ENCODE measurements at places on chromosomes 7 and 10.
A peak's percentile ranks its signal among the peaks of the same experiment; 100 is the strongest.

DNA sequence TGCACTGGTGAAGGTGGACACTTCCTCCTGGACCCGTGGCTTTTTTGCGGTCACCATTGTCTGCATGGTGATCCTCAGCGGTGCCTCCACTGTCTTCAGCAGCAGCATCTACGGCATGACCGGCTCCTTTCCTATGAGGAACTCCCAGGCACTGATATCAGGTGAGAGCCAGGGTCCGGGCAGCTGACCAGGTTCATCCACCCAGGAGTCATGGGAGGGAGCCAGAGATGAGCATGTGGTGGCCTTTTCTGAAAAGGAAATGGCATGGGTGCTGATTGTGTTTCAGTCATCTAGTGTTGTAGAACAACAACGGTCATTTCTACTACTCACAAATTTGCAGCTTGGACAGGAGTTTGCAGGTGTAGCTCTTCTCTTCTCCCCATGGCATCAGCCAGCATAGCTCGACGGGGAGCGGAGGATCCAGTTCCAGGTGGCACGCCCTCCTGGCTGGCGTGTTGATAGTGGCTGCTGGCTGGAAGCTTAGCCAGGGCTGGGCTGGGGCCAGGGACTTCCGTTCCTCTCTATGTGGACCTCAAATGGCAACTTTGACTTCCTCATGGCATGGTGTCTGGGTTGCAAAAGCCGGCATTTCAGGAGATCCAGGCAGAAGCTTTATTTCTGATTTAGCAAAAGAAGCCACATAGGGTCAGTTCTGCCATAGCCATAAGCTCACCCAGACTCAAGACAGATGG, 32.7 kb downstream of the SLC29A3 start:
- no peak for DNase-seq

DNA sequence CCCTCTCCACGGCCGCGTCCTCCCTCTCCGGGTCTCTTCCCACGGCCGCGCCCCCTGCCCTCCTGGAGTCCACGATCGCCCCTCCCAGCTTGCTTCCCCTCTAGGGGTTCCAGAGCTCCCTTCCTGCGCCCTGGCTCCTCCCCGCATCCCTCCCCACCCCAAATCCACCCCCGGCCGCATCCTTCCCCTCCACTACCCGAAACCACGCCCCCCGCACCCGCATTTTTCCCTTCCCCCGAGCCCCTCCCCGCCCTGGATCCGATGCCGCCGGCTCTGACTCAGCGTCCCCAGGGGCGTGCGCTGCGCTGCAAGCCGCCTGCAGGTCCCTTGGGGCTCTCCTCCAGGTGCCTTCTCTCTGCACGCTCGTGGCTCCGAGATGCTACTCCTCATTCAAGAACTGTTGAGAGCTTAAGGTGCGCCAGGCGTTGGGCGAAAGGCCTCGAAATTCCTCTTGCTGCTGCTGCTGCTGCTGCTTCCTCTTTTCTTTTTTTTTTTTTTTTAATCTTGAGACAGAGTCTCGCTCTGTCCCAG, 372 bp upstream of the TMEM130 start:
- DNase-seq, result no peak

DNA sequence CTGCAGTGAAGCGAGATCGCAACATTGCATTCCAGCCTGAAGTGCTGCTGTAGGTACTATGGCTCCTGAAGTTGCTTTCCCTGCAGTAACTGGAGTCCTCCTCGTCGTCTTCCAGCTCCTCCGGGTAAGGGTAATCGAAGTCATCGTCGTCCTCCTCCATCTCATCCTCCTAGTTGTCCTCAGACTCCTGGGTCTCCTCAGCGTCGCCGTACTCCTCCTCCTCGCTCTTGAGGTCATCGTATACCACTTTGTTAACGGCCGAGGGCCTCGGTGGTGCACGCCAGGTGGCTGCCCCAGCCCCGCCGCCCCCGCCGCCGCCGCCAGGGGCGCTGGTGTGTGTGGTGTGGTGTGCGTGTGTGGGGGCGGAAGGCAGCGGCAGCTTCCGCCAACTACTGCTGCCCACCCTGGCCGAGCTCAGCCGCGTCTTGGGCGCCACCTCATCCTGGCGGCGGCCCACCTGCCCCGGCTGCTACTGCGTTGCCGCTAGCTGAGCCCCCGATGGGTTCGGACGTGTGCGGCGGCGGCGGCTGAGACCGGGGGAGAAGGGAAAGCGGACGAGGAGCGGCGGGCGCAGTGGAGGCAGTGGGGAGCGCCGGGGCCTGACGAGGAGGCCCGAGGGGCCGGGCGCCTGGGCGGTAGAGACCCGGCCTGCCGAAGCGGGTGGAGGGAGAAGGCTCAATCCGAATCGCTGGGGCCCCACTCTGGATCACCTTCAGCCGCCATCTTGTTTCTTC, 11.8 kb upstream of the ACBD5 start:
- peak; percentile 60 for DNase-seq

DNA sequence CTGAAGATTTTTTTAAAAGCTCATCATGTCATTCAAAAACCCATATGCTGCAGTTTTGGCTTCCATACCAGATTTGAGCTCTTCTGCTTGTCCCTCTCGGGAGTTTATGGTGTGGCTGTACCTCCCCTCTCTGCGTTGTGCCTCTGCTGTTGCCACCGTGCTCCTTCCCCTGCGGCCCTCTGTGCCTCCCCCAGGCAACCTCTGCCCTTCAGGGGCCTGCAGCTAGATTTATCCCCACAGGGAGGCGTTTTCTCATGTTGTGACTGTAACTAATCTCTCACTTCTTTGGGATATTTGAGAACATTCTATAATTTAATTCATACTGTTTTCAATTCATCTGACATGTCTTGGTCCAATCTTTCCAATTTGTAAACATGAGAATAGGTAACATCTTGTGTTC, 52.7 kb downstream of the TASOR2 start:
- DNase-seq, result no peak

- no peak for DNase-seq
These were observed 6.7 kb downstream of the FRA10AC1 start for GRCh38 chr10:93695740-93696139.

DNA sequence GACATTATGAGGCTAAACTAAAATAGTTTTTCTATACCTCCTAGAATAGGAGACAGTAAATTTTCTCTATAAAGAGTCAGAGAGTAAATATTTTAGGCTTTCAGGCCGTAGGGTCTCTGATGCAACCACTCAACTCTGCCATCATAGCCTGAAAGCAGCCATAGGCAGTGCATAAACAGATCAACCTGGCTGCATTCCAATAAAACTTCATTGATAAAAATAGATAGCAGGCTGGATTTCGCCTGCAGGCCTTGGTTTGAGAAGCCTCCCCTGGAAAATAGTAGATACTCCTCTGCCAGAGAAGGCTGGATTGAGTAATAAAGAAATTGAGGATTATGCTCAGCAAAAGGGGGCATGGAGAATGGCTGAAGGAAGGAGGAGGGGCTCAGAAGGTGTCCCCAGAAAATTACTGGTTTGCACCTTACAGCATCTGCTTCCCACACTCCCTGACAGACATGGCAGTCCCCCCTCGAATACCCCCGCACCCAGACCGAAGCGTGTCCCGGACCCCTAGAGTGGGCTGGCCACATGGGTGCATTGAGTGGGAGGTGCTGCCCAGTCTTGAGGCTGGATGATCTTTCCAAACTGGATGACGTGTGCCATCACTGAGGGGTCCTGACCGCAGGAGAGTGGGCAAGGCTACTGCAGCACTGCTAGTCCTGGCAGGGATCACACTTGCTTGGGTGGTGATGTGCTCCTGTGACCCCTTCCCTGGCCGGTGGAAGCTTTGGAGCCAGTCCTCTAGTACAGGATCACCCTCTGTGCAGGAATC, 126.6 kb downstream of the PTPN20 start:
- DNase-seq, result no peak

GRCh38 chr7:14817829-14818614, 84.5 kb downstream of the DGKB start:
- no peak for DNase-seq

GRCh38 chr7:119838444-119838843, 434.5 kb upstream of the KCND2 start:
- DNase-seq, result no peak

GRCh38 chr10:125521721-125522680, 161.0 kb downstream of the TEX36 start:
- no peak for DNase-seq

DNA sequence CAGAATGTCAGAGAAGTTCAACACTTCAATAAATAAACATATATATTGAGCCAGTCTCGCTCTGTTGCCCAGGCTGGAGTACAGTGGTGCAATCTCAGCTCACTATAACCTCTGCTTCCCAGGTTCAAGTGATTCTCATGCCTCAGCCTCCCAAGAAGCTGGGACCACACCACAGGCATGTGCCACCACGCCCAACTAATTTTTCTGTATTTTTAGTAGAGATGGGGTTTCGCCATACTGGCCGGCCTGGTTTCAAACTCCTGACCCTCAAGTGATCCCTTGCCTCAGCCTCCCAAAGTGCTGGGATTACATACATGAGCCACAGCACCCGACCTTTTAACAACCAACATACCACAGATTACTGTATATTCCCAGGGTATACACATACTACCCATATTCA, 134.2 kb downstream of the JMJD1C start:
- DNase-seq, result no peak

GRCh38 chr10:10811562-10811961, 206.1 kb upstream of the CELF2 start:
- no peak for DNase-seq

DNA sequence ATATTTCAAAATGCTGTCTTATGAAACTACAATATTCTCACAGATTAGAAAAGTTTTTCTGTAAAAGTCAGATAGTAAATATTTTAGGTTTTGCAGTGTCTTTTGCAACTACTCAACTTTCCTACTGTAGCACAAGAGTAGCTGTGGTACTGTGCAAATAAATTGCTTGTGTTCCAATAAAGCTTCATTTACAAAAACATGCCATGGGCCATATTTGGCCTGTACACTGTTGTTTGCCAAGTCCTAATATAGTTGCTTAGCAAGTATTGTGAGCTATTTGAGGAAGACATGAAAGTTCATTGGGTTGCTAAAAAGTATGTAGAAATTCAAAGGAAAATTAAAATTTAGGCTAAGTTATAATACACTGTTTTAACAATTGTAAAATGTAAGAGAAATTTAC, 80.0 kb downstream of the TFPI2 start:
- DNase-seq, result no peak

DNA sequence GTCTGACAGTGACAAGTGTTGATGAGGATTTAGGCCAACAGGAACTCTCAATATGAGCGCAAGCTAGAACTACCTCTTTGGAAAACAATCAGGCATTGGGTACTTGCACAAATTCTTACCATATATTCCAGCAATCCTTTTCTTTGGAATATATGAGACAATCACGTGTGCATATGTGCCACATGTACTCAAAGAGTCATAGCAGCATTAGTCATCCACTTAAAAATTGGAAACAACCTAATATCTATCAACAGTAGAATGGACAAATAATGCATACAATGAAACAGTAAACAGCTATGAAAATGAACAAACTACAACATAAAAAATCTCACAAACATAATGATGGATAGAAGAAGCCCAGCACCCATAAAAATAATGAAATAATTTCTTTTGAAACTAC, 179.7 kb downstream of the GLI3 start:
- DNase-seq, result no peak

DNA sequence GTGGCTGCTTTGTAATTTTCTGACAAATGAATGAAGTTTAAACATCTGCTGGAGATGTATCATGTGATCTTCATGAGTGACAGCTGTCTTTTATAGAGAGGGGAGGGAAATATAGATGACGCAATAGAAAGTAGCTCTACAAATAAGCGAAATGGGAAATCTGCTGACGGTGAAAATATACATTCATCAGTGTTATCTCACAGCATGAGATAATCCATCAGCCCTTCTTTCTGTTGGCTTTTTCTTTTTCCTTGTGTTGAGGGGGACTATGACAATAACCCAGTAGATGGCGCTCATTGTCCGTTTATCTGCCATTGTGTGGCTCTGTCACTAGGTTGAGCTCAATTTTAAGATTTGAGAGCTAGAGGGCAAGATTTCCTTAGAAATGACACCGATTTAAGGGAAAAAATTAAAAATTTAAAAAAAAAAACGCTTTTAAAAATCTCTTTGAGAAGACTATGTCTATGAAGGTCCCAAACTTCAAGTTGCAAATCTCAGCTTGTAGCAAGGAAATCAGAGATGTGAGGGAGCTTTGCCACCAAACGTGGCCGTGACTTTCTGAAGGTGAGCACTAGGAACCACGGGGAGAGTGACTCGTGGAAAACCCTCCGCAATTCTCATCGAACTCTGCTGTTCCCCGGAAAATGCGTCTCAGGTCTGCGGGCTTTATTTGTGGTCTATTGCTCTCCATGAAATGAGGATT, 114.6 kb upstream of the SFMBT2 start:
- peak; percentile 39 for DNase-seq

Measured in NCI-H774 (cell line).